Activated CD4-positive, alpha-beta T cell treated with anti-CD3 and anti-CD28 coated beads, Interleukin-2, amount 50 U/mL, for 1 hour (primary cell): ENCODE measurements at places on chromosomes 3 and 15.

- DNase-seq, result no peak
These were observed 137.5 kb downstream of the ZNF385D start for GRCh38 chr3:21613372-21614070.

GRCh38 chr3:142888481-142889211 lies at the start of gene PCOLCE2:
Gene PCOLCE2, minus strand, starts transcription at chr3:142889083. Its CDS starts 187 bp downstream, at chr3:142888896.
- no peak for DNase-seq

DNA sequence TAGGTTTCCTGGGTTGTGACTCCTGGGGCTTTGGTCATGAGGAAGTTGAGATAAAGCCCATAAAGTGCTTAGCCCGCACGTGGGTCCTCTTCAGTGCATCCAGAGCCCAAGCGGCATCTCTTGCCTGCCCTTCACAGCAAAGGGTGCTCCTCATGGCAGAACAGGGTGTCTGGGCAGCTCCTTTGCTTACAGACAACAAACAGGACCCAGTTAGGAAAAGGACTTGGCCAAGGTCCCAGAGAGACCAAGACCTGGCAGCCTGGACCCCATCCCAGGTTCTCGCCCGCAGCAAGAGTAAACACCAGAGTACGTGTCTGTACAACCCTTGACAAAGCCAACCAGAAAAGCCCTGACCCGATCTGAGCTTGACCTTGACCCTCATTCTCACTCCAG lies 27.0 kb downstream of the ALS2CL start:
- DNase-seq, result no peak

GRCh38 chr15:80115021-80115420 lies 37.8 kb upstream of the FAH start:
- DNase-seq, result no peak

- no peak for DNase-seq
These were observed 37.6 kb downstream of the IGF2BP2 start for GRCh38 chr3:185786956-185787877.

- no peak for DNase-seq
These were observed 55.0 kb downstream of the CLASP2 start for GRCh38 chr3:33663042-33663441.

DNA sequence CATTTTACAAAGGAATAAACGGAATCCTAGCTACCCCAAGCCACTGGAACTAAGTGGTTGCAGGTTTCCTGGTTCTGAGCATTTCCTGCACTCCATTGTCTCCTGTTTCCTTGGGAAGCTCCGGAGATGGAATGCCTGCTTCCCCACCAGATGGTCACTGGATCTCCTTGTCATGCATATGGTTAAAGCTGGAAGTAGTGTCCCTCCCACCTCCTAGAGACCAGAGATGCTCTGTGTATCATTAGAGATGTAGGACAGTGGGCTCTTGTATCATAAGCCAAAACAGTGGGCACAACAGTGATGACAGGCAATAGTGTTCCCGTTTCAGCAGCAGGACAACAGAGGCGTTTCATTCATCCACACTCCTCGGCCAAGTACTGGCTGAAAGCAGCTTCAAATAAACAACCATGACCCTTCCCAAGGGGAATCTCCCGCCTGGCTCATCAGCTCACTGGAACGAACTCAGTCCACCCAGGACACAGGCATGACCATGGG lies 136.2 kb upstream of the EIF1B start:
- DNase-seq, result no peak

DNA sequence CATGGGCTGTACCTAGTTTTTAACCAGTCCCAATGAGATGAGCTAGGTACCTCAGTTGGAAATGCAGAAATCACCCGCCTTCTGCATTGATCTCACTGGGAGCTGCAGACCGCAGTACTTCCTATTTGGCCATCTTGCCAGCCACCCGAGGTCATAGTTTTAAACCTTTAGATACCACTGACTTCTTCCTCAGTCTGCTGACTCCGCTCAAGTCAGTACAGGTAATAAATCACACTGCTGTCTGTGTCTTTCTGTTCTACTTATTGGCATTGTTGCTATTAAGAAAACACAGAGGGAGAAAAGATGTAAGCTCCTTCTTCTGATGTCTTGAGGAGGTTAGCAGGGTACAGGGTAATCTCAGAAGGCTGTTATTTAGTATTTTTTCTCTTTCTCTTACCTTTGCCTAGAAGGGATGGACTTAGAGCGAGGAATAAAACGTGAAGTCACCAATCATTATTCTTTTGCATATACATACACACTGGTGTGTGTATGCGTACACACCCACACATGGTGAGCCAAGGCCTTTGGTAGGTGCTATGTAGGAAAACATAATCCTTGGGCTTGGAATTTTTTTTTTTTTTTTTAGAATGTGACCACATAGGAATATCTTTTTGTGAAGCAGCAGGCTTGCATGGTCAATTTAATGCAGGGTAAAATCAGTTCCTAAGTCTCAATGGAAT lies 197.2 kb downstream of the EDEM1 start:
- no peak for DNase-seq

DNA sequence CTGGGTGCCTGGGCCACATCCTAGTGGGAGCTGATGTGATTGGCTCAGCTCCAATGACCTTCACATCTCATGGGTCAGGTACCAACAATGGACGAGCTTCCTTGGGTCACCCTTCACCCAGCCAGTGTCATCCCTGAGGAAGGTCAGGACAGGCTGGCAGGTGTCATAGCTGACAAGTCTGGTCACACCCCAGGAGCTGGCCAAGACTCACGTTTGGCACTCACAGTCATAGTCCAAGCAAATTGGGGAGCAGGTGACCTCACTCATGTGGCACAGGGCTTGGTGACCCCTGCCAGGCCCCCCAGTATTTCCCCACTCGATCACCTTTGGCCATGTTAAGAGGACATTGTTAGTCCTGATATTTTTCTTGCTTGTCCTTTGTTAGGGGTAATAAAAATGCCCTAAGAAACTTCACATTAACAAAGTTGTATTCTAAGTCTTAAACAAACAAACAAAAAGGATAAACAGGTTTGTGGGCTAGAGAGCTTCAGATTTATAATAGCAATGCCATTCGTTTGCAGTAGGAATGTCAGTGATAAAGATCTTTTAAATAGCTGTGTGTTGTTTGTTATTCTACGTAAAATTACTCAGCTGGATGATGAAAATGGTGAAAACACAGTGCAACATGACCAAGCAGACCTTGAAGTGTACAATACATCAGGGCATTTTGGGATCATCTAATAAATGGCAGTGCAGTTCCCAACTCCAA lies 79.5 kb upstream of the POMGNT2 start:
- DNase-seq, result no peak

- DNase-seq, result no peak
These were observed 81.1 kb downstream of the NUP210 start for GRCh38 chr3:13338996-13339395.

DNA sequence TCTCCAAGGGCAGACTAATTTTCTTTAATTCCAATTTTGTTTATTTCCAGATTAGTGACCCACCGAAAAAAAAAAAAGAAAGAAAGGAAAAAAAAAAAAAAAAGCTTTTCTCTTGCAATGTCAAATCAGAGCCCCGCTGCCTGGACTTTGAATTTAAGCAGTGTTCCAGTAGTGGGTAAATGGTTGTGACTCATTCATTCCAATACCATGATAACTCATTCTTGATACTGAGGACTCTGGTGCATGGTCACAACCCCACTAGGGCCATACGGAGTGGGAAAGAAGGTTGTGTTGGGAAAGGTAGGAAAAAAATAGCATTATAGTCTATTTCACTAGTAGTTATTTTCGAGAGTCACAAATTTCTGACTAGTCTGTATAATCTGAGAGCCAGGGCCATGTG lies 59.1 kb upstream of the COL8A1 start:
- DNase-seq, result no peak

DNA sequence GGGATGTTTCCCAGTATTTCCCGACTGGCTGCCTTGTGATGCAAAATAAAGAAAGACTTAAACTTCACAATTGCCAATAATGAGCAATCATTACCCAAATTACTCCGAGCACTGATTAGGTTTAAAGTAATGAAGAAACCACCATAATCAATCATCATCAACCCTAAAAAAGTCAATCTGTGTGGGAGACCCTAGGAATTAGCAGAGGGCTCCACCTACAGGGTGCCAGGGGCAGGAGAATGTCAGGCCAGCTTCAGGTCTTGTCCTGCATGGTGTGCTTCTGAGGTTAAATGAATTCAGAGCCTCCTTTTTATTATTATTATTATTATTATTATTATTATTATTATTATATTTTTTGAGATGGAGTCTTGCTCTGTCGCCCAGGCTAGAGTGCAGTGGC lies 478.0 kb upstream of the ARRDC4 start:
- DNase-seq, result no peak

GRCh38 chr3:38369186-38369585 lies 22.6 kb downstream of the XYLB start:
- no peak for DNase-seq

GRCh38 chr3:69739204-69740102 lies at the start of gene MITF:
Gene MITF, plus strand, starts transcription at chr3:69739464. Its CDS starts 134 bp downstream, at chr3:69739598.
- no peak for DNase-seq

- no peak for DNase-seq
These were observed 1.5 kb upstream of the GPX1 start for GRCh38 chr3:49359623-49360022.

- no peak for DNase-seq
These were observed 19.6 kb downstream of the TIMP4 start for GRCh38 chr3:12139111-12139511.

DNA sequence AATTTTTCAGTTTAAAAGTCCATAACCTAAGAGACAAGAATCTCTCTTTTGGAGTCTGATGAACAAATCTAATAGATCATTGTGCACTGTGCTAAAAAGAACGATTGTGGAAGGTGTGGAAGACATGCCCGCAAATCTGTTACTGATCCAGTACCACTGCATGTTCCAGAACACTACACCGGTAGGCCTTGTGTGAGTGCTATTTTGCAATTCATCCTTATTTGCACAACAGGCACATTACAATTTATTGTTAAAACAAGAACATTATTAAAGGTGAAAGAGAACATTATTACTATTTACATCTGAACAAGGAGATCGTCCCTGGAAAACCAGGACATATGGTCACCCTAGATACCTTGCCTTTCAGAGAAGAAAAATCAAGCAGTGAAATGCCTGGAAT lies 205.7 kb upstream of the NECTIN3 start:
- DNase-seq, result no peak

DNA sequence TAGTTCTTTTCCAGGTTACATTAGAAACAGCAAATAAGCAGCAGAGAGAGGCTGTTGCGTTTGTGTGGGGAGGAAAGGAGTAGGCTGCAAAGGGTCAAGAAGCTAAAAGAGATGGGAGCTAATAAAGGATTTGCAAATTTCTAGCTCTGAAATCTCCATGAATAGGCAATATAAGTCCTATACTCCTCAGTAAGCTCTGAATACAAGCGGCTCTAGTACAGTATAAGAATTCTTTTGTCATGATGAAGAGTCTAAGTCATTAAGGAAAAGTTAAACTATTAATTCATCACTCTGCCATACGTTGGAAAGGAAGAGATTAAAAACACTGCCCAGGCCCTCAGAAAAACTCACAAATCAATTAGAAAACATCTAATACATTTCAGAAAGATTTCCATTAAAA lies 59.3 kb downstream of the CEP152 start:
- DNase-seq, result no peak

DNA sequence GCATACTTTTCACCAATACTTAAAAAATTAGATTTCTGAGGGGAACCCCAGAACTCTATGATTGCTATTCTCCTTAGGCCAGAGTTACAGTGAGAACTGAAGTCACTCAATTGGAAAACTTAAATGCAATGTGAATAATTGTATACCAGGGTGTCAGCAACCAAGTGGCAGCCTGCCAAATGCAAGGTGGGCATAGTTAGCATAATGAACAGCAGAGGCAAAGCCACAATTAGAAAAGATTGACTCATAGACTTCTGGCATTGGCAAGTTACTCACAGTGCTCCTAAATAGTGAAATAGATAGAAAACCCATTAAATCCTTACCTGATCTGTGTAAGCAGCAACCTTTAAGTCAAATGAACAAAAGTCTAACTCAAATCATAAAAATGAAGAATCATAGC lies 94.9 kb downstream of the BCHE start:
- no peak for DNase-seq

DNA sequence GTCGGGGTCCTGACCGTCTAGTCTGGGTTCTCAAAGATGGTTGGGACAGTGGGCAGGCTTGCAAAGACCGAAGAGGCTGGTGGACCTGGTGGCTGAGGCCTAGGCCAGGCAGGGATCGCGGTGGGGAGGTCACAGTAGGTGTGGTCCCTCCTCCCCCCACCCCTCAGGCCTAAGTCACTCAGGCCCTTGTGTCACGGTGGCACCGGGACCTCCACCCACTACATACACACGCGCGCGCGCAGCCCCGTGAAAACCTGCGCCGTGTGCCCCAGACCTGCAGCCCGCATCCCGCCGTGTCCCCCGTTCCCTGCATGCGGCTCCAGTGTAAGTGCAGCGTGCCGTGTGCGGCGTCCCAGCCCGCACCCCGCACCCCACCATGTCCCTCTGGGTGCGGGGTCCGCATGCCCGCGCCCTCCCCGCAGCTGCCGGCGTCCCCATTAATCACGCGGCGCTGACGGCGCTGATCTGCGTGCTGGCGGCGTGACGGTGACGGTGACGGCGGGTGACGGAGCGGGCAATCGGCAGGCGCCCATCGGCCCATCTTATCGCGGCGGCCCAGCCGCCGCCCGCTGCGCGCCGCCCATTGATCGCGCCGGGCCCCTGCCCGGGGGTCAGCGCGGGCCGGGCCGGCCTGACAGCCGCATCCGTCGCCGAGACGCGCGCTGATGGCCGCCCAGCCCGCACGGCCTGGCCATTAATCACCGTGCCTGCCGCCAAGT lies 24.4 kb downstream of the SEC61A1 start:
- DNase-seq, result peak; percentile 42

DNA sequence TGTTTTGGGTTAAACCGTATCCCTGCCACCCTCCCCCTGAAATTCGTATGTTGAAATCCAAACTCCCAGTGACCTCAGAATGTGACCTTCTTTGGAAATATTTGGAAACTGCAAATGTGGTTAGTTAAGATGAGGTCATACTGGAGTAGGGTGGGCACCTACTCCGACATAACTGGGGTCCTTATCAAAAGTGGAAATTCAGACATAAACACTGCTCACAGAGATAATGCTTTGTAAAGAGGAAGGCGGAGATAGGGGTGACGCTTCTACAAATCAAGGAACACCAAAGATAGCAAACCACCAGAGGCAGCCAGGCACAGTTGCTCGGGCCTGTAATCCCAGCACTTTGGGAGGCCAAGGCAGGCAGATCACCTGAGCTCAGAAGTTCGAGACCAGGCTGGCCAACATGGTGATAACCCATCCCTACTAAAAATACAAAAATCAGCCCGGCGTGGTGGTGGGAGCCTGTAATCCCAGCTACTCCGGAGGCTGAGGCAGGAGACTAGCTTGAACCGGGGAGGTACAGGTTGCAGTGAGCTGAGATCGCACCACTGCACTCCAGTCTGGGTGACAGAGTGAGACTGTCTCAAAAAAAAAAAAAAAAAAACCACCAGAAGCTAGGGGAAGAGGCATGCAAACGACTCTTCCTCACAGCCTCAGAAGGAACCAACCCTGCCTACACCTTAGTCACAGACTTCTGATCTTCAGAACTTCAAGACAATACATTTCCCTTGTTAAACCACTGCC lies 51.1 kb upstream of the CHD2 start:
- DNase-seq, result peak; percentile 40

DNA sequence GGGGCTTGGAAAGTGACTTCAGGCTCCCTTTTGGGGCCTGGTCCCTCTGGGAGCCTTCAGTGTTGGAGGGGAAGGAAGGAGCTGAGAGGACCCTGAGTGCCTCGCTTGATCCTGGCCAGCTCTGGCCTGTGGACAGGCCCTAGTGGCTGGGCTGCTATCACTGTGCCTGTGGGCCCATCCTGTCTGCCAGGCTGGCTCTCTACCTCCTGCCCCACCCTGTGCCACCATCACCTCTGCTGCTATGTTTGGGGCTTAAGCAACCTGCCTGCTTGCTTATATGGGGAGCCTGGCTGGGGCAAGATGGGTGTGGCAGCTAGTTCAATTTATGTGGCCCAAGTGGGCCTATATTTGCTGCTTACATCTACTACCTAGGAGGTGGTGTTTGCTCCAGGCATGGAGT lies 7.1 kb downstream of the TEX264 start:
- DNase-seq, result no peak
